ENCODE measurements at places on chromosomes 2 and 18.

DNA sequence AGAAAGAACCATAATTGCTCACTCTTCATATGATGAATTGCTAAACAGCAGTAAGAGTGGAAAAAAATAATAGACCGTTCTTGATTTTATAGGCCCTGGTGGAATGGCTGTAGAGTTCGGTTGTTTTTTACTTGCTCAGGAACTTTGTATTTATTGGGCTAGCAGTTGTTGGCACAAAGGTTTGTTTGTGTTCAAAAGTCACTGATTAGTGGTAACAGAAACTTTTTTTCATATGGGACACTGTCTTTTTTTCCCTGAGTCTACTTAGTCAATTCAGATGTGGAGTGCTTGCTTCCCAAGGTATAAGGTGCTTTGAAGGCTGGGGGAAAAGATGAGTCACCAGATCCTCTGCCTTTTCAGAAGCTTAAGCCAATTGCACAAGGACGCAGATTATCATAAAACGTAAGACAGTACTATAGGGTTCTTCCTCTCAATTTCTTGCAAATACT, 25.8 kb downstream of the PHLPP1 start:
- no peak for DNase-seq

- DNase-seq: no peak
Observed at GRCh38 chr2:195425328-195425727, 231.7 kb upstream of the SLC39A10 start.

- DNase-seq: peak; percentile 4
Observed at GRCh38 chr2:163943403-163944346, 207.9 kb upstream of the FIGN start.

DNA sequence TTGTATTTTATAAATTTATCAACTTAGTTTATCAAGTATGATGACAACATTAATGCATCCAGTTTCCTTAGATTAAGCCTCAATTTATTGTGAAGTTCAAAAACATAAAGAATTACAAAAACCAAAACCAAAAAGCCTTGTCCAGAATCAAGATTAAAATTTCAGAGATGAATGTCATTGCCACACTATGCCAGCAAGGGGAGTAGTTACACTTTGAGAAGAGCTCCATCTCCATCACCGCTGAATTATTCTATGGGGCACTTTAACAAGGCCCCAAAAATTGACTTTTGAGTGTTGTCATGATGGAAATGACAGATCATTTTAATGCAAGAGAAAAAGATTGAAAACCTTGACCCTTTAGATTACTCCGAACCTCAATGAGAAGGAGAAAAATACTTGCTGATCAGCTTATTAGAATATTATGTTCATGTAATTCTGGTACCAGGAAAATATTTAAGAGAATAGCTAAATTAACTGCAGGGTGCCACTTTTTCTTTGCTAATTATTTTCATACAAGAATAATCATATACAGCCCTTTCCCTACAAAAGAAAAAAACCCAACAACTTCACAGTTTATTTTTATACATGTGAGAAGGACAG, 152.5 kb upstream of the AQP4 start:
- peak; percentile 24 for DNase-seq

- no peak for DNase-seq
Observed at GRCh38 chr18:41828137-41828536, 126.9 kb upstream of the PIK3C3 start.

DNA sequence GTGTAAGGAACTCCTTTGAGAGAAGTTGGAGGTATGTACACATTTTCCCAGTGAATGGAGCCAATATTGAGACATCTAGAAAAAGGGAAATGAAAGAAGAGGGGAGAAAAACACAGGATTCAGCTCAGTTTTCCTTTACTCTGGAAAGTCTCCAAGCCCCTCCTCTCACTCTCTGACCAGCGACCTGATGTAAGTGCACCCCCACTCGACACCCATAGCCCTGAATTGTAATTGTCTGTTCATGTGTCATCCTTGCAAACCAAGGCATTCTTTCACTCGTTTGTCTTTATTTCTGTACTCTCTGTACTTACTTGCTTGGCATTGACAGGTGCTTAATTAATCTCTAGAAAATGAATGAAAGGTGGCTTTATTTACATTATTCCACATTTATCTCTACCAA, 55.7 kb upstream of the CTAGE1 start:
- no peak for DNase-seq
